Pons (tissue), 1 donor: ENCODE measurements at places on chromosomes 12 and 14.
A peak's percentile ranks its signal among the peaks of the same experiment; 100 is the strongest.

DNA sequence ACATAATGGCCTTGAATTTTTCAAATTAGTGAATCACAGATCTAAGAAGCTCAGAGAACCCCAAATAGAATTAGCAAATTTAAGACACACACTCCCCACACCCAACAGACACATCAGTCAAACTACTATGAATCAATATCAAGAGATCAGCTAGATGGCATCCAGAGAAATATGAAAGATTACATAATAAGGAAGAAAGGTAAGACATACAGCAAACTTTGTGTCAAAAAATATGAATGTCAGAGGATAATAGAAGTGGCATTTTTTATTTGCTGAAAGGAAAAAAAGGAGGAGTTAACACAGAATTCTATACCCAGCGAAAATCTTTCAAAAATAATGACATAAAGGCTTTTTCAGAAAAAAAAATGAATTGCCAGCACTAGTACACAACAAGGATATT, 110.5 kb upstream of the COCH start:
- DNase-seq, result no peak

- no peak for DNase-seq
Measured at GRCh38 chr14:39230416-39231035, 3.2 kb upstream of the MIA2 start.

GRCh38 chr14:53638966-53639365, 317.7 kb downstream of the BMP4 start:
- DNase-seq, result no peak

GRCh38 chr14:59707778-59708561, 131.4 kb upstream of the CCDC175 start:
- DNase-seq, result peak; percentile 29

- no peak for DNase-seq
Measured at GRCh38 chr14:22522466-22522957, 66.5 kb downstream of the DAD1 start.

DNA sequence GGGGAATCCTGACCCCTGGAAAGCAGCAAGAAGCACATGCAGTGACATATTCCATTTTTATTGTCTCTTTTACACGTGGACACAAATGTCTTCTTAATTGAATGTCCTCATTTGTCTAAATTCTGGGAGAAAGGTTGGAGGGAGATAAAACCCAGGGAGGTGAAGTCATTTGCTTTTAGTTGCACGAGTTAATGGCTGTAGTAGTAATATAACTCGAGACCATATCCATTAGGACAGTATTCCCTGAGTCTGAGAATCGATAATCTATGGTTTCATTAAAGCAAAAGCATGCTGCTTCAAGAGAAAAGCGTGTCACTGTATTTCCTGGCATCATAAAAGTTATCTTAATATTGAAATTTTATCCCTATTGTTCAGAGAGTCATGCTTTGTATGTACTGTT, 216.0 kb upstream of the PELI2 start:
- no peak for DNase-seq

GRCh38 chr14:93546642-93547041, 115.9 kb downstream of the UNC79 start:
- no peak for DNase-seq

DNA sequence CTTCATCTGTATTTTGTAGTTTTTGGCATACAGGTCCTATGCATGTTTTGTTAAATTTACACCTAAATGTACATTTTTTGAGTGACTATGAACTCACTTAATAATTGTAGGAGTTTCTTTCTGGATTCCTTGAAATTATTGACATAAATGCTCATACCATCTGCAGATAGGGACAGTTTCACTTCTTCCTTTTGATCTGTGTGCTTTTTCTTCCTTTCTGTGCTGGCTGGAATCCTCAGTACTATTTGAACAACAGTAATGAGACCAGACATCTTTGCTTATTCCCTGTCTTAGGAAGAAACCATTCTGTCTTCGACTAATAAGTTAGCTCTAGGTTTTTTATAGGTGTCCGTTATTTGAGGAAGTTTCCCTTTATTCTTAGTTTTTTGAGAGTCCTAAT, 110.3 kb downstream of the ADGRD1 start:
- no peak for DNase-seq

- no peak for DNase-seq
Measured at GRCh38 chr12:5960783-5961182, 15.7 kb upstream of the ANO2 start.

DNA sequence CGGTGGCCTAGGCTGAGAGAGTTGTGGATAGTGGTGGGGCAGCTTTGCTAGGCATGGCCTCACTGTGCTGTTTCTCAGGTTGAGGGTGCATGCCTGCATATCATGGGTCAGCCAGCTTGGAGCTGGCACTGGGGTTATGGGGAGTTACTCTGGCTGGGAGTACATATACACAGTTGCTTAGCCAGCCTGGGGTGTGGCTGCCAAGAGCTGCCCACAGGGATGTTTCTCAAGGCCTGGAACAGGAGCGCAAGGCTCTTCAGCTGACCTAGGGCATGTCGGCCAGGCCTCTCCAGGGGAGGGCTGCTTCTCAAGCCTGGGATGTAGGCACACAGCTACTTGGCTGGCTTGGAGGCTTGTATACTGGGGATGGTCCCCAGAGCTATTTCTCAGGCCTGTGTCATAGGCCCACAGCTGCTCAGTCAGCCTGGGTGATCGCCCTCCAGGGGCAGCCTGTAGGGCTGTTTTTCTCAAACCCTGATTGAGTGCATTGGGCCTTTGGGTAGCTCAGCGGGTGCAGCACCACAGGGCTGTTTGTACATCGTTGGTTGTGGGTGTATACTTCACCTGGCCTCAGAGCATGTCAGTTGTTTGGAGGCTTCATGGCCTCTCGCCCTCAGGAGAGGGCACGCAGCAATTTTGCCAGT, 114.9 kb downstream of the METTL25 start:
- DNase-seq, result no peak

- DNase-seq, result no peak
Measured at GRCh38 chr12:74245458-74245857, 292.2 kb upstream of the ATXN7L3B start.

GRCh38 chr14:71469643-71470335, 462.4 kb upstream of the RGS6 start:
- DNase-seq, result no peak

GRCh38 chr12:94025068-94025467, 123.3 kb upstream of the PLXNC1 start:
- DNase-seq, result no peak

DNA sequence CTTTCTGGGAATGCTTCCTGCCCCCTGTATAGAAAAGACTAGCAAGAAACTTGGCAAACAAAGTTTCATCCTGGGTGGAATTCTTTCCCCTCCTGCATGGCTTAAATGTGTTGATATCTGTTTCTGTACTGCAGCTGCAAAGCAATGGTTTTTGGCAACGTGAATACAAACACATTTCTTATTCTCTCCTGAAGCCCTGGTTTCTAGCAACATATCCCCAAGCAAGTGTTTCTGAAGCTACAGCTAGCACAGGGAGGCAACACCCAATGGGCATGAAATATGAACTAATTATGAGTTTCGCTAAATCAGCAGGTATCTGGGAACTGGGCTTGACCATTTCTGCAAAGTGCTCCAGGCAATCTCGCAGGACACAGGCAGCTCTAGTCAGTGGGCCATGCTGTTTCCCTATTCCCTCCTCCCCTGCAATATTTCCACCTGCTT, 392.3 kb upstream of the TMPO start:
- DNase-seq, result peak; percentile 7

- DNase-seq, result no peak
Measured at GRCh38 chr12:12979126-12979525, 20.9 kb downstream of the HEBP1 start.

GRCh38 chr12:59084511-59085375, 164.4 kb upstream of the LRIG3 start:
- peak; percentile 6 for DNase-seq

DNA sequence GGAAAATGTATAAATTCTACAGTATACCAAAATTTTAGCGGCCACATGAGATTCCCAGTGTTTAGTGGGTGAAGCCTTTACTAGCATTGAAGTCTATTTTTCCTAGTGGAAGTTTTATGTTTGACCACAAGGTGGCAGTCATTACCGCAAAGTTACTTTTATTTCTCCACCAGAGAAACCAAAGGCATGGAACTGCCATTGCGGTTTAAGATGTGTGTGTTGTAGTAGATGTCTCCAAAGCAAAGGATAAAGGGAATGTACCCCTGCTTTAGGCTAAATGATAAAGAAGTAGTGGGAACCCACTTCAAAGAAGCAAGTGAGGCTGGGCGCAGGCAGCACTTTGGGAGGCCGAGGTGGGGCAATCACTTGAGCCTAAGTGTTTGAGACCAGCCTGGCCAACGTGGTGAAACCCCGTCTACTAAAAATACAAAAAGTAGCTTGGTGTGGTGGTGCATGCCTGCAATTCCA, 140.5 kb downstream of the PRKCH start:
- DNase-seq, result peak; percentile 84

DNA sequence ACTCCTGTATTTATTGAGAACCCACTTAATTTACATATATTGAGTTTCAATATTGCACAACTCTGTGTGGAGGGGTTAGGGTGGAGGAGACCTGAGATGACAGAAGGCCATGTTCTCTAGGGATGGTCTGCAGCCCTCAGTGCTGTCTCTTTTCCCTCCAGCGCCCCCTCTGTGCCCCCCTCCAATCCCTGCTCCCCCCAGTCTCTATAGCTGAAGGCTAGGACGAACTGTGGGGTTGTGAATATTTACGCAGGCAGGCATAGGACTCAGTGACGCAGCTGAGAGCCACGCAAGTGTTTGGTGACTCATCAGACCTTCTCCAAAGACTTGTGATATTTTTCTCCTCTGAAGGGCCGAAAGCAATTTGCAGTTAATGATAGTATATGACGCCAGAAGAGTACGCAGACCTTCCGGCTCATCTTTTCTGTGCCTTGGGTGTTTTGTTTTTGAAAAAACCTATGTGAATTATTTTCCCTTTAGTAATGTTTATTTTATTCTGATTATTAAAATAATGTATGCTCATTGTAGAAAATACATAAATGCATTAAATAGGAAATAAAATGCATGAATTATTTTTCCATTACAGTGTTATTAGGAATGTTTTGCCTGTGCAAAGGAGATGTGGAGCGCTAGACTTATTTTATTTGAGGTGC, 85.3 kb downstream of the SLC25A47 start:
- no peak for DNase-seq

GRCh38 chr12:78888568-78888967, 24.0 kb downstream of the SYT1 start:
- DNase-seq, result no peak

DNA sequence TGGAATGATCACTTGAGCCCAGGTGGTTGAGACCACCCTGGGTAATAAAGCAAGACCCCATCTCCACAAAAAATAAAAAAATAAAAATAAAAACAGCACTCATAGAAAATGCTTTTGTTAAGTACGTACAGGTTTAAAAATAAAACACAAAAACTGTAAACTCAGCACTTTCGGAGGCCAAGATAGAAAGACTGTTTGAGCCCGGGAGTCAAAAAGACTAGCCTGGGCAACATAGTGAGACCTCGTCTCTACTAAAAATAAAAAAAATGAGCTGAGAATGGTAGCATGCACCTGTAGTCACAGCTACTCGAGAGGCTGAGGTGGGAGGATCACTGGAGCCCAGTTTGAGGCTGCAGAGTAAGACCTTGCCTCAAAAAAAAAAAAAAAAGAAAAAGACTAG, 7.5 kb downstream of the ATP6V1D start:
- no peak for DNase-seq

- DNase-seq, result no peak
Measured at GRCh38 chr12:12821975-12822374, 8.8 kb downstream of the DDX47 start.

- DNase-seq, result no peak
Measured at GRCh38 chr12:87368259-87368658, 660.9 kb downstream of the C12orf50 start.

DNA sequence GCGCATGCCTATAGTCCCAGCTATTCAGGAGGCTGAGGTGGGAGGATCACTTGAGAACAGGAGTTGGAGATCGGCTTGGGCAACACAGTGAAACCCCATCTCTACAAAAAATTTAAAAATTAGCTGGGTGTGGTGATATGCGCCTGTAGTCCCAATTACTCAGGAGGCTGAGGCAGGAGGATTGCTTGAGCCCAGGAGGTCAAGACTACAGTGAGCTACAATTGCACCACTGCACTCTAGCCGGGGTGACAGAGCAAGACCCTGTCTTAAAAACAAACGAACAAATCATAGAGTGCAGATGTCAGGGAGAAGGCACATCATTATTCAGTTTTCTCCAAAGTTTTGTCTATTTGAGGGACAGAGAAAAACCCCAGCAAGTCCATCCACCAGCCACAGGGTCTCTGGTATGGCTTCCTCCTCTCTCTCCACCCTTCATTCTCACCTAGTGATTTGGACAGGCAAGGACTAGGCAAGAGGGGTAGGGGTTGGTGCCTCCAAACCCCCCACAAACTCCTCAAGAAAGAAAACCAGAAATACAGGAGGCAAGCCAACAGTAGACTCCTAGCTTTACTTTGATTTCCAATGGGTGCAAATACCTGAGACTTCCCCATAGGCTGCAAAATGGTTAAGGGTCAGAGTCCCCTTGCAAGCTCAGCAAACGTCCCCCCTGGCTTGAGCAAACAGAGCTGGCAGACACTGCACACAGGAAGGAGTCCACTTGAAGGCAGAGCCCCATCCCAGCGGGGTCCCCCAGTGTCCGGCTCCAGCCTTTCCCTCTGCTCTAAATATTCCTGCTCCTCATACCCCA, 26.5 kb upstream of the RPLP0 start:
- no peak for DNase-seq

DNA sequence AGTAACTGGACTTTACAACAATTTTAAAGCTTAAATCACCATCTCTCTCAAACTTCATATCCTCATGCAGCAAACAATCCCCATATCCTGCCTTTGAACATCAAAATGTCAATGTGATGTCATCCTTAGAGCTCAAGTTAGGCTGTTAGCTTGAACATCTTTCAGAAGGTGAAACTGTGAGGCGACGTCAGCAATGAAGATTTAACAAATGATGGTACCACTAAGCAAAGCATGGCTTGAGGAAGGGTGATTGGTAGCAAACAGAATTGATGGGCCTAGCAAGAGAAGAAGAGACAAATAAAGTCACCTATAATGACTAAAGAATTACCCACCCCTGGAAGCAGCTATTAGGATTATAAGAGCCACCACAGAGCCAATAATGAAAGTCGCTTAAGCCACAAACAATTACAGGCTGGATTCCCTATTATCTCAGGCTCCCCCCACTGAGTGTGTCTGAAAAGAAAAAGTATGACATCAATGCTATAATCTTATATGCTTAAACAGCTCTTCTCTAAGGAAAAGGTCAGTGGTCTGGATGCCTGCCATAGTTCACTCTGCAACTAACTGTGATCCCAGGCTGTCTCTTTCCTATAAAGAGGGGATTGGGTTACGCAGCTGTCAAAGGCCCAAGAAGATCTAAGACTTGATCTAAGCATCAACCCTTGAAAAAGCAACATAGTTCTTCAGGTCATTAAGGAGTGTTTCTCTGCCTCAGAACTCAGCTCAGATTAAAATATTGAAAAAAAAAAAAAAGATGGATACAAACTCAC, 18.1 kb downstream of the EGLN3 start:
- no peak for DNase-seq

GRCh38 chr14:71751264-71751663, 181.0 kb upstream of the RGS6 start:
- DNase-seq, result no peak

DNA sequence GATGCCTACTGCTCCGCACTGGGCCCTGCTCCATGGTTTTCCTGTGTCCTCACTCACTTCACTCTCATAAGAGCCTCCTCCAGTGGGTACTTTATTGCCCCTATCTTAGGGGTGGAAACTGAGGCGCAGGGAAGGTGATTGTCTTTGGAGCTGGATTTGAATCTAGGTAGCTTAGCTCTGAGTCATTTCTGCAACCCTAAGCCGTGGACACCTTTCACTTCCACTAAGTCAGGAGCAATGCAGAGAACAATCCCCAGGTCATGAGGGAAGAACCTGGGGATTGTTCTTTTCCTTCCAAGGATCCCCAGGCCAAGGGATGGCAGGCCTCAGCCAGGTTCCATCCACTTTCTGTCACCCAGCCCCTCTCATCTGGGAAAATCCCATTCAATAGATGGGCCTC, 20.3 kb downstream of the VDR start:
- no peak for DNase-seq
